ENCODE measurements at places on chromosomes 11 and 22.

DNA sequence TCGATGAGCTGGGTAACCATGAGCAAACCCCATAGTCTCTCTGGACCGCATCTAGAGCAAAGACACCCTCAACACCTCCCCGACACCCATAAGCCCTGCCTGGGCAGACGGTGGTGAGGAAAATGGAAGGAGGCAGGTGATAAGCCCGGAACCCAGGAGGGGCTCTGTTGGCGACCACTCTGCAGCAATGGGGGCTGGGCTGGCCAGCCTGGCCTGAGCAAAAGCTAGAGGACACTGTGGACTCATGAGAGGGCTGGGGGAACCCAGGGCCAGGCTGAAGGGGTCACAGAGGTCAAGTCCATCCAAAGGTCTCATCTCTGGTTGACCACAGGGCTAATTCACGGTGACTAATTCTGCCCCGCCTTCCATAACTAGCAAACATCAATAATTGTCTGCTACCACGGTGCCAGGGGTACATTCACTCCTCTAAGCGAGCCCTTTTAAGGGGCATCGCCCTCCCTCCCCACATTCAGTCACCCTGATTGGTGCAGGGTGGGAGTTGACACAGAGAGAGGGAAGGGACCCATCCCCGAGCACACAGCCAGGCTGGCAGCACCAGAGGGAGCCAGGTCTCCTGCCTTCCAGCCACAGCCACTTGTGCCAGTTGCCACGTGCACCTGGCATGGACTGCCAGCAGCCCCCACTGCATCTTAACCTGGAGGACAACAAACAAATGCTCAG, 4.0 kb downstream of the PYGM start:
- no peak for DNase-seq

DNA sequence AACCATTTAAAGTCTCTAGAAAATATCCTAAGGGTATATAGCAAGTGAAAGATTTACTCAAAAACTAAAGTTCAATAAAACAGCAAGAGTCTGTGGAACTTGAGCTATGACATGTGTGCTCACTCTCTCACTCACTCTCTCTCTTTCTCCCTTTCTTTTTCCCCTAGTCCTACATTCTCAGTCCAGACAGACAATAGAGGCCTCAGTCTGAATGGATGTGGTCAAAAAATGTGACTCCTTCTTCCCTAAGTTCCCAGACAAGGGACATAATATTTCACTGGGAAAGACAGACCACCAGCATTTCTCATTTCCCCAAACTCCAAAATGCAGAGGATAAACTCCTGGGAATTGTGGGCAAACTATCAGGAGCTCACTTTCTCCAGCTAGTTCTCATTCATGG, 17.6 kb upstream of the APLNR start:
- DNase-seq = no peak

GRCh38 chr11:131441051-131441810, 70.8 kb downstream of the NTM start:
- DNase-seq = no peak

- peak; percentile 59 for DNase-seq
Measured at GRCh38 chr11:71563406-71563805, 2.0 kb upstream of the KRTAP5-10 start.

DNA sequence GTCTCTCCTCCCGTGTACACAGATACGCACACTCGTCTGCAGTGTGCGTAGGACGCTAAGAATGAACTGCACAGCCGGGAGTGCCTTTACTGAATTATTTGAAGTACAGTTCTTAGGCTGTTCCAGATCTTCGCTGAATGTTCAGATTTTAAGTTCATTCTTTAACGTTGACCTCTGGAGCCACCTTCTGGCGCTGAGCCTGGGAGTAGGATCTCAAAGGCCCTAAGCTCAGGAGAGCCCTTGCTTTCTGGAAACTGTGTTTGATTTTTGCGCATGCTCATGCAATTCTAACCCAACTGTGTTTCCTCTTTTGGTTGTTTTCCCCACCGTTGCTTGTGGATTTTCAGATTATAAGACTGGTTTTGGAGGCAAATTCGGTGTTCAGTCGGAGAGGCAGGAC, 22.8 kb downstream of the CTTN start:
- DNase-seq = no peak

DNA sequence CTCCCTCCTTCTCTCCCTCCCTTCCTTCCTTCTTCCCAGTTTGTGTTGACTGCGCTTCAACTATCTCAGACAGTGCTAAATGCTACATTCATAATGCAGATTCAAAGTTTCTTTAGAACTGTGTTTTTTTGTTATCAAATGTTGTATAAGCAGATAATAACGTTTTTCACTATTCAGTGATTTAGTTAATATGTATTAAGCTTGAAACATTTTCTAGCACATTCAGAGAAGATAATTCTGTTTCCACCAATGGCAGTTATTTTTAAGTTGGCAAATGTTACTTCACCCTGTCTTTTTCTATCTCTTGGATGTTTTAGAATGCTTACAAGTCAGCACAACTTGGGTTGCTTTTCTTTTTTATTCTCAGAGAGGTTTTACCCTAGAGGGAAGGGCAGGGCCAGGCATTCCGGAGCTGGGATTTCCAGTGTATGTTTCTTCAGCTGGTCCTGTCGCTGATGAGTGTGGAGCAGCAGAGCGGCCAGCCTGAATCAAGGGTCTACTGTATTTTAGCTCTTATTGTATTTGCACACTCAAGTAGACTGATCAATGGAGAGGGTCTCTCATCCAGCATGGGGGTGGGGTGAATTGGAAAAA, 162.3 kb upstream of the ARHGAP20 start:
- no peak for DNase-seq
